ENCODE measurements at places on chromosomes 16 and 17.

DNA sequence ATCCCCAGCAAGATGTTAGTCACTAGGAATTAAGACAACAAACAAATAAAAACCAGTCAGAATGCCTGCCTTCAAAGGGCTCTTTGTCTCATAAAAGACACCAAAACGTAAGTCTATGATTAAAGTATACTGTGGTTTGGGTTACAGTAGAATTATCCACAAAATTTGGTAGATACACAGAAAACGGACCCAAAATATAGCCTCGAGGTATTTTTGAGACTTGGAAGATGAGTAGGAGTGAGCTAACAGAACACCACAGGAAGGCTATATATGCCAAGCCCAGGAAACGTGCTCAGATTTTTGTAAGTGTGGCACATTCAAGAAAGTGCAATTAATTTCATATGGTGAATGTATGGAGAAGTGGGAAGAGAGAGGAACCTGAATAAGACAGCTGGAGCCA is 831.4 kb downstream of the CDH11 start:
- DNase-seq, result no peak

DNA sequence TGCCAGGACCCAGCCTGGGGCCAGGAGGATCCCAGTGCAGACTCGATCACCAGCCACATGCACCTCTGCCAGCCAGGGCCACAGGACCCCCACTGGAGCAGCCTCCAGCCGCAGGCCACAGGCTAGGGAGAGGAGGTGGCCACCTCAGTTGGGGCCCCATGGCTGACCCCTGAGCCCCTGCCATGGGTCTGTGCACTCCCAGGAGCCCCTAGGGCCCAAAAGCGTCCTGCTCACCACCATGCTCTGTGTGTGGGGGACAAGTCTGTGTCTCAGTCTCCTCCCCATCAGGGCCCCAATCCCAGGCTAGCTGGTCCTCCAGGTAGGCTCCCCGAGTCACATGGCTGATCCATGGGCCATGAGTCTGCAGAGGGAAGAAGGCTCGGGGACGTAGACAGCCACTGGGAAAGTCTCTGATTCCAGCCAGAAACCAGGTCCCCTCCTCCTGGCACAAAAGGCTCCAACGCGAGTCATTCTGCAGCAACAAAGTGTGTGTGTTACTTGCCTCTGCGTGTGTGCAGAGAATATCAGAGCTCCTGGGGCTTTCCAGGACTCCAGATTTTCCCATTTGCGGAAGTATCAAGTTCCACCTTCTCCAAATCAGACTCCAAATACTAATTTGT is 6.1 kb upstream of the PRSS8 start:
- DNase-seq, result no peak

- DNase-seq, result no peak
These were observed 162.8 kb downstream of the BCAS3 start for GRCh38 chr17:60840456-60840855.

DNA sequence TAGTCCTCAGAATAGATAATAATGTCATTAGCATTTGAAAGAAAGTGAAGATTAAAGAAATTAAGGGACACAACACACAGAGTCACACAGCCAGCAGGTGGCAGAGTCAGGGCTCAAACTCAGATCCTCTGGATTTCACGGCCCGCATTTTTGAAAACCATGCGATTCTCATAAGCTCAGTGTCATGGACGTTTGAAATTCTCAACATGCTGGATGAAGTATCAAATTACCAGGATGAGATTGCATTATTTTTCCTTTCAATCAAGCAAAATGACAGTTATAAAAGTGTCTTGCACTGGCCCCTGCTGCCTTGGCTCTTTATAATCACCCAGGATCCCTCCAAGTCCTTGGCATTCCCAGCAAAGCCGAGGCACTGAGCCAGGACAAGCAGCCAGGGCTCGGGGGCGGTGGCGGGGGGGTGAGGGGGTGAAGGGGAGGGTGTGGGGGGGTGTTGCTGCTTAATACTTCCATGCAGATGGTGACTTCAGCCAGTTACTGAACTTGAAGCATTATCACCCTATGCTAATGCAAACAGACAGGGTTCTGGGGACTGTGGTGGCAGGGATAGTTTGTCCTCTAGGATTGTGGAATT is 6.6 kb upstream of the BMERB1 start:
- DNase-seq, result peak; percentile 75

GRCh38 chr16:74607310-74607961 is 522 bp upstream of the GLG1 start:
- DNase-seq, result no peak

DNA sequence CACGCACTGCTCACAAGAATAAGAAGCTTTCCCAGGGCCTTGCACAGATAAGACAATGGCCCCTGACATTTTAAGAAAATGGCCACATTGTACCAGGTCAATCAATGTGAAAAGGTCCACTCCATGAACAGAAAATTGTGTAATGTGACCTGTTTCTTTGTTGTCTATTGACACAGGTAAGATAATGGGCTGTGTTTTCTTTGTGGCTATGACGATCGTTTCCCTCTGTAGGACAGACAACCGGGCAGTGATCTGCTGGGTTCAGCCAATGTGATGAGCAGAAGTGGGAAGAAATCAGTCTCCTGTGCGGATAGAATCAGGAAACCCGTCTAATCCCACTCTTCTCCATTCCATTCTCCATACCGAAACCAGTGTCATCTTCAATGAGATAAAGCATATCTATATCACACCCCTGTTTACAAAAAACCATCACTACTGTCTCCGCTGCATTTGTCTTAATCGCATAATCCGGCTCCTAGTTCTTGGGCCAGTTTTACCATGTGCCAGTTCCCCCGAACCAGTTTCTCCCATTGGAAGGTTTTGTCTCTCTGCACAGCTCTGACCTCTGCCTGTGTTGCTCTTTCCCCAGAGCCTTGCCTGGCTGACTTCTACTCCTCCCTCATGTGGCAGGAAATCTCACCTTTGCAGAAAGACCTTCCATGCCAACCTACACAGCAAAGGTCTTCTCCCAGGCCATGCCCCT is 66.9 kb upstream of the ATF7IP2 start:
- no peak for DNase-seq

DNA sequence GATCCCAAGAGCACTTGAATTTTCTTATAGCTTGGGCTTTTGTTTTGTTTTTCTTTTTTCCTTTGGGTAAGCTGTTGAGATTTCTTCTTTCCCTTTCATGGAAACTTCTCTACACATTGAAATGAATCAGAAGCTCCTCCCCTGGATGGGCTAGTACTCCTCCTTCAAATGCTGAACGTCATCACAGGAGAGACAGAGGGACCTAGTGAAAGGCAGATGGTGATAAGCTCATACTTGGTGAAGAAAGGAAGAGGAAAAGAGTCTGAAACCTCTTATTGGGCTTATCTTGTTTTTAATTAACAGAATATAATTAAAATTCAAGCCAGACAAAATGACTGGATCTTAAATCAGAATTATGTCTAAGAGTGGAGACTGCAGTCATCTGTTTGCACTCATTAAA is 147.3 kb downstream of the SNX11 start:
- DNase-seq, result no peak

DNA sequence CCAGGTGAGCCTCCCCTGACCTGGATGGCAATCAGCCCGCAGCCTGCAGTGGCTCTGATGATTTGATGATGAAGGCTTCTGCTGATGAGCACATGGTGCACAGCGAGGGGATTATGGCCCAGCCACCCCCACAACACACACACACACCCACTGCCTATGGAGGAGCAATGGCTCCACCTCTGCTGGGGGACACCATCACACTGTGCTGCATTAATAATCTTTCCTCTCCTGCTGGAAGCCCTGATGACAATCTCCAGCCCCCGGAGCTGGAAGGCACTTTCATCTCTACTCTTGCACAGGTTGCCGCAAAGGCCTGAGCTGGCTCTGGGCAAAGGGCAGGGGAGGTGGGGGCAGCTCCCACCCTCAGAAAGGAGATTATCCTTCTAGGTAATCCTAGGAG is 79.9 kb downstream of the PLXDC1 start:
- no peak for DNase-seq

- DNase-seq, result no peak
These were observed 290.4 kb downstream of the ABCC12 start for GRCh38 chr16:47865337-47865855.

DNA sequence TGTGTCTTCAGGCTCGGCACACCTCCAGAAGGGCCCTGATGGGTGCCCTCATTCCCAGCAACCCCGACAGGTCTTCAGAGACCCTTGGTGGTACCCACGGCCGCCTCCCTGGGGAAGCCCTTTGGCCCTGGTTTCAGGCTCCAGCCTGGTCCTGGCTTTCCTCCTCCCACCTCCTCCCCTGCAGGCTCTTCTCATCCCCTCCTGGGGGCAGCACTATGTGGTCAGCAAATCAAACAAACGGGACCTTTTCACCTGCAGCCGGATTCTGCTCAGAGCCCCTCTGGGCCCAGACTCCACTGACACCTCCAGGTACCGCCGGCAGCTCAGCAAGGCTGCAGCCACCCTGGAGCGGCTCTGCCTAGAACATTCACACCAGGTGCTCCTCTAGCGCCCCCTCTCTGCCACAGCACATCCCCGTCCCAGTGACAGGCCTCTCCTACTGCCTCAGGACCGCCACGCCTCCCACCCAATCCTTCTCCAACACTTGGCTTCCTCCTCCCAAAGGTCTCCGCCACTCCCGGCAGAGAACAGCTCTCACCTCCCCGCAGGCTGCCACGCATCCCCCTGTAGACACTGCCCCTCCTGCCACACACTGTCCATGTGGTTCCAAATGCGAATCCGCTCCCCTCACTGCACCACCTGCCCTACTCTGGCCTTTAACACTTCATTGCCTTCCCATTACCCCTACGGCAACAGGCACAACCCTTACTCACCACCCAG is 12.0 kb downstream of the CORO7 start:
- DNase-seq, result no peak

DNA sequence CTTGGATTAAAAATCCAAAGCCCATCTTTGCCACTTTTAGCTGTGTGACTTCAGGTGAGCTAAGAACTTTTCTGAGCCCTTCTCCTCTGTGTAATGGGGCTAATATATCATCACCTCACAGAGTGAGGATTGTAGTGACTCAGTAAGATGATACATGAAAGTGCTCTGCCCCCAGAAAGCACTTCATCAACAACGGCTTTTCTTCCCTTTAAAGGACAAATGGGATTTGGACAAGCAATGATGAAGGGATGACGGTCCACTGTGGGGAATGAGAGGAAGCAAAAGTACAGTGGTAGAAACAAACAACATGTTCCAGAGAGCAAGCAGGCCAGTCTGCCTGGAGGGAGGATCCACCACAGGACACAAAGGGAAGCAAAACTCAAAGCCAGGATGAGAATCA is 14.3 kb upstream of the TMED6 start:
- DNase-seq, result no peak

- DNase-seq, result no peak
These were observed 7.2 kb downstream of the DLX3 start for GRCh38 chr17:49987681-49988441.

GRCh38 chr16:79808731-79809130 is 208.2 kb upstream of the MAF start:
- DNase-seq, result no peak

- DNase-seq, result no peak
These were observed 1.7 kb downstream of the ADORA2B start for GRCh38 chr17:15946611-15947120.

Data from GM04504 (cell line).